NCI-H2029 (cell line): ENCODE measurements at places on chromosomes 16 and 17.

DNA sequence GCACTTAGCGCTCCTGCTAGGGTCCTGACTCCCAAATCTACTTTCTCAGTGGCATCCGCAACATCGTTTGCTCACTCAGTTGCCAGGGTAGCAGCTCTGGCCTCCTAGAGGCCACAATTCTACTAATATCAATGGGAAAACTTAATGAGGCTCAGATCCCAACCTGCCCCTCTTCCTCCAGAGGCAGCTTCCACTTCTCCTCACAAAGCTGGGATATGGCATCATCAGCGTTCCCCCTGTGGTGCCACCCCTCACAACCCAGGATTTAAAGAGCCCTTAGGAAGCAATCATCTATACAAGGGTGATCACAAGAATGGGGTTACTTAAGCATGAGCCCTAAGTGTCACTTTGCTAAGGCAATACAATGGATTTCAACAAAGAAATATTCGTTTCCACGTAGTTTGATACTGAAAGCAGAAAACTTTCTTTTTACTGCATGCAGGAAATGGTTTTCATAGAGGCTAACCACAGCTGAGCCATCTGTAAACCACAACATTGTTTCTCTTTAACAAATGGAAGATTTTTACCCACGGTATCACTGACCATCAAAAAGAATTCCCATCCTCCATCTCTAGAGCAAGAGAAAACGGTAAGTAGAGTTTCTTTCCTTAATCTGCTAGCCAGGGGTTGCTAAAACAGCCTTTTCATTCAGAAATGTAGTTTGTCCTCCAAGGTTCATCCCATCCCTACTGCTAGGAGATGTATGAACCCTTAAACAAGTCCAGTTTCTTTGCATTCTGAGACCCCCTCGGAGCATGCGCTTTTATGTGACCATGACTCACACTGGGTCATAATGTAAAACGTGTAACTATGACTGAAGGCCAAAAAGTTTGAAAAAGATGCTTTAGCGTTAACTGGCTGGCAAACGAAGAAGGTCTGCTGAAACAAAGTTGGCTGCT, 68.3 kb upstream of the BCAR1 start:
- DNase-seq: no peak

- DNase-seq: no peak
Measured at GRCh38 chr16:49699841-49700175, 156.1 kb downstream of the ZNF423 start.

- DNase-seq: no peak
Measured at GRCh38 chr17:28189667-28190066, 129.3 kb upstream of the TMEM97 start.

- DNase-seq: no peak
Measured at GRCh38 chr17:1216217-1217088, 36.7 kb upstream of the ABR start.

GRCh38 chr17:31582151-31582907, 190.9 kb downstream of the RAB11FIP4 start:
- peak; percentile 29 for DNase-seq

- peak; percentile 57 for DNase-seq
Measured at GRCh38 chr16:88617268-88618031, 20.9 kb upstream of the IL17C start.

GRCh38 chr16:73998707-73999106, 297.9 kb upstream of the PSMD7 start:
- no peak for DNase-seq

DNA sequence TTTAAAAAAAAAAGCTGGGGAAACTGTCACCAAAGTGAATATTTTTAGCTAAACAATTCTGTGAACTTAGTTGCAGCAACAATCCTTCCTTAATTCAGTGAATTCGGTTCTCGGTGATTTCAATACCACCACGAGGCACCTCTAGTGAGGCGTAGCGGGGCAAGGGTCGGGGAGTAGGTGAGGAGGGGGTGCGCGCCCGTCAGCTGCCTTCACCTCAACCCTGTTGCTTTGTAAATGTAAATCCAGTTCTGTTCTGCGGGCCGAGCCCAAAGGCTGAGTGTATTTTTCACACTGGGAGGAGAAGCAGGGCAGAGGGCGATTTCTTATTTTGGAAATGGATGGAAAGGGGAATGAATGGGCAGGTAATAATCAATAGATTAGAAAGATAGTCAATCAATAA, 17.4 kb downstream of the SALL1 start:
- no peak for DNase-seq

DNA sequence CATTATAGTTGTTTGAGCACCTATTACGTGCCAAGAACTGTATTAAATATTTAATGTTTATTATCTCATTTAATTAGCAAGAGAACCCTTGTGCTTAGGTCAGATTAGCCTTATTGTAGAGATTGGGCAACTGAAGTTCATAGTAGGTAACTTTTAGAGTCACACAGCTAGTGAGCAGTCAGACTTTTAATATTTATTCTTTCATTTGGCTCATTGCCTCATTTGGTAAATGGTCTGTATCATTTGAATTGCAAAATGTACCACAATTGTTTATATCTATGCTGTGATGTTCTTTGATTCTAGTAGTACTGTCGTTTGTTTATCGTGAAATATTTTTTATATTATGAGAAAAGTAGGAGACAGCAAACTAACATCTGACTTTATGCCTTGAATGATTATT, 7.6 kb downstream of the CLTC start:
- no peak for DNase-seq

- no peak for DNase-seq
Measured at GRCh38 chr17:19733953-19734526, 14.1 kb downstream of the ALDH3A1 start.

GRCh38 chr17:36931096-36931696, 6.1 kb upstream of the LHX1 start:
- no peak for DNase-seq

- peak; percentile 81 for DNase-seq
Measured at GRCh38 chr16:19284207-19284606, 1.3 kb upstream of the CLEC19A start.

DNA sequence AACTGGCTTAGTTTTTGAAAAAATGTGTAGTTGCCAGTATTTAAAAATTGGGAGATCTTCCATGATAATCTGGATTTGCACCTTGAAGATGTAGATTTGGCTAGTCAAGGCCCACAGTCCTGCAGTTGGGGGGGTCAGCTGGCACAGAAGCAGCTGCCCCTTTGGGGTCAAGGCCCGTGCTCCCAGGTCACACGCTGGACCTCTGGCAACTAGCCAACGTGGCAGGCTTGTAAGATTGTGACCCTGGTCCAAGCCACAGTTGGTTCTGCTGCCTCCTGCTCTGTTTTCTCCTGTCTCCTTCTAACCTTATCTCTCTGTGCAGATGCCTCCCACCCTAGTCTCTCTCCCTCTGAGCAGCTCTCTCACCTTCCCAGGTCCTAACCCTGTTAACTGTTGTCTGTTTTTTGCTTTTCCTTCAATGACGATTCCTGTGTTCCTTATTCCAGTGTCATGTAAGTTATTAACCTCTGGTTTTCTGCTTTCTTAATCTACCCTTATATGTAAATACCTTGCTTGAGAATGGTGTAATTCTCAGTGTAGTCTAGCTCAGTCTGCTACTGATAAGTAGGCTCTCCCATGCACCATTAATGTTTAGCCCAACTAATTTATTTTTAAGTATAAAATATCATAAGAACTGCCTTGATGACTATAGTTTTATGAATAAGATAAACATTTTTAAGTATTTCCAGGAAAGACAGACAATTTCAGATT, 27.9 kb downstream of the CLEC16A start:
- DNase-seq: no peak

GRCh38 chr17:78356101-78356713, 3.7 kb downstream of the SOCS3 start:
- no peak for DNase-seq

- DNase-seq: no peak
Measured at GRCh38 chr17:69913216-69913615, 161.8 kb upstream of the KCNJ16 start.

DNA sequence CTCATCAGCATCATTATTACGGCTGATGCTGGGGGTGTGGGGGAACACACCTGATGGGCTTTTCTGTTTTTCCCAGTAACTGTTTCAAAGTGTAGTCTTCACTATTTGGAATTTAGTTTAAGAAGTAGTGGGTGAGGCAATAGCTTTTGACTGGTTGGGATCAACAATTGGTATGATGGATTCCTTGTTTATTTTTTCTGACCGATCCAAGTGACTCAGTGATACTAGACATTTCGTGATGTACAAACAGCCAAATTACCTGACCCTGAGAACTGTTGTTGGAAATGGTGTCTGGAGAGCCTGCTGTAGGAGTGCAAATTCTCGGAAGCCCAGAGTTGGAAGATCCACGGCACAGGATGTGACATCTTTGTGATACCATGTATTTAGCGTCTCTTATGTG, 204.2 kb downstream of the PRKCA start:
- no peak for DNase-seq

DNA sequence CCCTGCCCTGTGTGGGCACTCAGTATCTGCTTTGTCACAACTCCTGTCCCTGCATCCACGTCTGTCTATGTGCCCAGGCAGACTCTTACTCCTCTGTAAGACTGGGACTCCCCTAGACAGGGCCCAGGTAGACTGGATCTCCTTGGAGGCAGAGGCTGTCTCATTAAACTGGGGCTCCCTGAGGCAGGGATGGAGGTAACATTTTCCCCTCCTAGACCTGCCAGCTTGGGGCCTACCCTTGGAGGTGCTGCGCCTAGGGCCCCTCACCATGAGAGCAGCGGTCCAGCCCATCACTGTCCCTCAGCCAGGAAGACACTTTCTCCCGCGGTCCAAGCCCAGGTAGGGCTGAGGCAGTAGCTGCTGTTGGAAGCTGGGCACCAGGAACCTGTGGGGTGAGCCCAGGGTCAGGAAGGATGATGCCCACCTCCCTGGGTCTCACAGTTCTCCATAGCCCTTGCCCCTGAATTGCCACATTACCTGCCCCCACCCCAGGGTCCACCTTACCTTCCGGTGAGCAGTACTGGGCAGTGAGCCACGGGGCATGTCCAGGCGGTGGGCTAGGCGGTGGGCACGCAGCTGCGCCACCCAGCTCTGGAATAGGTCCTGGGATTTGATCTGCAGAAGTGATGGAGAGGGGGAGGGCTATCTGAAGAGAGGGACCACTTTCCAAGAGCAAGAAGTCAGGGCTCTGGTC, 3.4 kb downstream of the OSBPL7 start:
- DNase-seq: no peak

DNA sequence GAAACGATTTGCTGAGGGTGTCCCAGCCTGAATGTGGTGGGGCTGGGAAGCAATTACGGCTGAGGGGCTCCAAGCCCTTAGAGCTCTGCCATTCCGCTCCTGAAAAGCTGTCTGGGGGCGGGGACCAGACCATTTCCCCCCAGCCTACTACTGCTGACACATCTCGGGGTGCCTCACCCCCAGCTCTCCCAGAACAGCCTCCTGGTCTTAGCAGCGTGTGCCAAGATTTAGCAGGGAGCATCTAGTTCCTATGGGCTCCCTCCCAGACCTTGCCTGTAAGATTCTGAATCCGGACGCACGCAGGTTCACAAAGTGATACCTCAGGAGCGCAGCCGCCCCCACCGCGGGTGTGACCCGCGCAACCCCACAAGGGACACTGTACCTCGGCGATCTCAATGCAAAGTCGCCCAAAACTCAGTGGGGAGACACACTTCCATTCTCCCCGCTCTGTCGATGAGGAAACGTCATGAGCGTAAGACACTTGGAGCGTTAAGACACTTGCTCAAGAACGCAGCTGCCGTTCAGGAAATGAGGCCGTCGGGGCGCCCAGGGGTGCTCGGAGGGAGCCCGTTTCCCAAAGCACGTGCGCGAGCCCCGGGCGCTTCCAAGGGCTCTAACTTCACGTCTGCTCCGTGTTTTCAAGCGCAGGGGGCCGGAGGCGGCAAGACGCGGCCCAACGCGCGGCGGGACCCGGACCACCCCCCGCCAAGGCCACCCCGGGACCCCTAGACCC, 629 bp downstream of the GEMIN4 start:
- DNase-seq: no peak

GRCh38 chr16:51473091-51473490, 322.0 kb upstream of the SALL1 start:
- DNase-seq: no peak

DNA sequence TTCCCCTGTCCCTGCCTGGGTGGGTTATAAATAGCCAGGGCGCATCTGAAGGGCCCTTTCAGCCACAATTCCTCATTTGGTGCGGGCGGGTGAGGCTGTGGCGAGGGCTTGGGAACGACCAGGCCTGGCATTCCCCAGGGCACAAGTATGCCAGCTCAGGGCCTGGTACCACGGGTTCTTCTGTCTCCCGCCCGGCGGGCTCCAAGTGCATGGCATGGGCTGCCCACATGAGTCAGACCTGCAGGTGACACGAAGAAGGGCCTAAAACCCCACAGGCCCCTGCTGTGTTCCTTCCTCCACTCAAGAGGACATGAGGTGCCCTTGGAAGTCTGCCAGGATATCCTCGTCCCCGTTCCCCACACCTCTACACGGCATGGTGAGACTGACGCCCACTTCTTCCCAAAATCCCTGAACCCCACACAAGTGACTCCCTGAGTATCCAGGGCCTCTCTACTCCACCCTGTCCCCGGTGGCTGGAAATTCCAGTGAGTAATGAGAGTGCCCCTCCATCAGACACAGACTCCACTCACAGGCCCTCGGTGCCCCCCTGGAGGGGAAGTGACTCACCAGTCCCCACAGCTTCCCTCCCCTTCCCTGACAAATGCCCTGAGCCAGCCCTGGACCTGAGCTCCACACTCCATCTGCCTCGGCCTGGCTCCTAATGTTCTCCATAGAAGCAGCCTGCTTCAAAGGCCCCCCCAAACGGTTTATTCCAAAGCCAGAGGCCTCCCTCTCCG, 68.8 kb downstream of the ABR start:
- DNase-seq: no peak

GRCh38 chr17:49925921-49926320, 43.1 kb upstream of the DLX4 start:
- no peak for DNase-seq

- DNase-seq: no peak
Measured at GRCh38 chr16:68790130-68790761, 53.1 kb upstream of the TANGO6 start.

DNA sequence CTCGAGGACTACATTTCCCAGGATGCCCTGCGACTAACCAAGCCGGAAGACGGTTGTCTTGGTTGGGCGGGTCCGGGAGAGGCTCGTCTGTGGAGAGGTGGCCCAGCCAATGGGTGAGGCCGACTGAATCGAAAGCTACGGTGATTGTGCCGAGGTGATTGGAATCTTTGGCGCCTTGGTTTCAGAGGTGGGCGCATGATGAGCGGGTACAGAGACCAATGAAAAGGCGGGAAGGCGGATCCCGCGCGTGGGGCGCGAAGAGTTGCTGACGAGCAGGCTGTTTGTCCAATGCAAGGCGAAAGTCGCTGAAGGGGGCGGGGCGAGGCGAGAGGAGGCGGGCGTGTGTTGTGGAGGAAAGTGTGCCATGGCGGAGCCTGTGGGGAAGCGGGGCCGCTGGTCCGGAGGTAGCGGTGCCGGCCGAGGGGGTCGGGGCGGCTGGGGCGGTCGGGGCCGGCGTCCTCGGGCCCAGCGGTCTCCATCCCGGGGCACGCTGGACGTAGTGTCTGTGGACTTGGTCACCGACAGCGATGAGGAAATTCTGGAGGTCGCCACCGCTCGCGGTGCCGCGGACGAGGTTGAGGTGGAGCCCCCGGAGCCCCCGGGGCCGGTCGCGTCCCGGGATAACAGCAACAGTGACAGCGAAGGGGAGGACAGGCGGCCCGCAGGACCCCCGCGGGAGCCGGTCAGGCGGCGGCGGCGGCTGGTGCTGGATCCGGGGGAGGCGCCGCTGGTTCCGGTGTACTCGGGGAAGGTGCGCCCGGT, at the start of gene NFATC2IP:
TSS of gene NFATC2IP (plus strand) at position 290 of the 762 bp plus-strand sequence. CDS start at position 365, 75 bp downstream.
- peak; percentile 99 for DNase-seq
